Brain pericyte (primary cell): ENCODE measurements at places on chromosomes 2 and 18.

DNA sequence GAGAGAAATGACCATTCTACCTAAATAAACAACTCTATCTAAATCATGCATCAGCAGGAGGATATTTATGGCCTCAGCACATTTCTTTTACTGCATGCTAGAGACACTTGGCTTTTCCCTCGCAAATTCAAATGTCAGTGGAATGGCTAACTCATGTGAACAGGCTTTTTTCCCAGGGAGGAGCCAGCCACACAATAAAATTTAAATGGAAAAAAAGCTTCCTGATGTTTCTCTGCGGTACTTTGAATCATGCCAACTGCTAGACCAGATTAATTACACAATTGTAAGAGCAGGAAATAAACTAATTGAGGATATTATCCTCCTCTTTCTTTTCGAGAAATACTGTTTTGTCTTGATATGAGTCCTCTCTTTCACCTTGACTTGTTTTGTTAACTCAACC lies 676.3 kb downstream of the IRS1 start:
- no peak for DNase-seq

GRCh38 chr2:190933361-190933760 lies 52.7 kb downstream of the GLS start:
- DNase-seq = no peak

DNA sequence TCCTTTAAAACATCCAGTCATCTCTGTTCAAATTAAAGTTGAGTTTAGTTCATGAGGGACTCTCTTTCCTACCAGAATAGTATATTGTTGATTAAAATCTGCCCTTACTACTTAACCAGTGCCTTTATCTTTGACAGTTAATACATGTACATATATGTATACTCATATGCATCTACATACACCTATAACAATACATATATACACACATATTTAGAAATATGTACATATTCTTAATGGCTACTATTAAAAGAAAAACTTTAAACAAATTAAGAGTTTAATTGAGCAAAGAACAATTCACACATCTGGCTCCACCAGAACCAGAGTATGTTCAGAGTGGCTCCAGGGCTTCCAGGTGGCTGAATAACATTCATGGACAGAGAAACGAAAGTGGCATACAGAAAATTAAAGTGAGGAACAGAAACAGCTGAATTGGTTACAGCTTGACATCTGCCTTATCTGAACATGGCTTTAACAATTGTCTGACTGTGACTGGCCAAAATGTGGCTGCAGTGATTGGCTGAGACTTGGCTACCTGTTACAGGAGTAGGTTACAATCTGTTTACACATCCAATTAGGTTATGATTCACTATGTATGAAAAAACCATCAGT lies 38.8 kb downstream of the ZNF519 start:
- DNase-seq = no peak

DNA sequence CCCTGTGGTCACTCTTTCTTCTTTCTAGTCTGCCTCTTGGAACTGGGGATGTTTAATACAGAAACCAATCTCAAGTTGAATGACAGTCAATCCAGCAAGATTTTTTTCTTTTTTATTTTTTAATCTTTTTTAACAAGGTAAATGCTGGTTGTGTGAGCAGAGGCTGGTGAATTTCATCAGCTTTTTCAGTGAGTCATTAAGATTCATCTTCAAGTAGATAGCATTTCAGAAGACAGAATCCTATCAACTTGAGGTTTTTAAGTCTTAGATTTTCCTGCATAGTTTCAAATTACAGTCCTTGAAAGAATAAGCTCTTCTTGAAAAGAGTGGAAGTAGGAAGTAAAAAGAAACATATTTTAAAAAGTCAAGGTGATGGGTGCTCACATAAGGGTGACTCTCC lies 12.4 kb downstream of the SLC8A1 start:
- DNase-seq = no peak

DNA sequence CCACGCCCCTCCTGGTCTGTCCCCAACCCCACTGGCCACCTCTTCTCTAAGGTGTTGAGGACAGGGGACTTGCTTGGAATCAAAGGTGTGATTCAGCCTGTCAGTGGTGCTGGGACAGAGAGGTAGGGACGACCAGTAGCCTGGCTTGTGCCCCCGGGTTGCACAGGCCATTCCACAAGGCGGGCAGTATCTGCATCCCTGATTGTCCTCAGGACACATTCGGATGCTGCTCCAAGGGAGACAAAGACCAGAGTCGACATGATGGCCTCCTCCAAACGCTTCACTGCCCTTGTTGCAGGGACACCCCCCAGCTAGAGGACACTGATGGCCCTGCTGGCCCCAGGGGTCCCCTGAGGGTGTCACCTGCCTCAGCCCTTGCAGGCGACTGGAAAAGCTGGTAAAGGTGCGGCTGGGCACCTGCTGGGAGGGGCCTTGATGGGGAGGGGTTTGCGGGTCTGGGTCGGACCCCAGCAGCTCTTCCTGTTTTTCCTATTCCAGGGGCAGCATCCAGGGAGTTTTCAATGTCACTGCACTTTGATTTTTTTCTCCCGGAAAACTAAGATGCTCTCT lies 98.0 kb downstream of the PTGR3 start:
- DNase-seq = no peak

DNA sequence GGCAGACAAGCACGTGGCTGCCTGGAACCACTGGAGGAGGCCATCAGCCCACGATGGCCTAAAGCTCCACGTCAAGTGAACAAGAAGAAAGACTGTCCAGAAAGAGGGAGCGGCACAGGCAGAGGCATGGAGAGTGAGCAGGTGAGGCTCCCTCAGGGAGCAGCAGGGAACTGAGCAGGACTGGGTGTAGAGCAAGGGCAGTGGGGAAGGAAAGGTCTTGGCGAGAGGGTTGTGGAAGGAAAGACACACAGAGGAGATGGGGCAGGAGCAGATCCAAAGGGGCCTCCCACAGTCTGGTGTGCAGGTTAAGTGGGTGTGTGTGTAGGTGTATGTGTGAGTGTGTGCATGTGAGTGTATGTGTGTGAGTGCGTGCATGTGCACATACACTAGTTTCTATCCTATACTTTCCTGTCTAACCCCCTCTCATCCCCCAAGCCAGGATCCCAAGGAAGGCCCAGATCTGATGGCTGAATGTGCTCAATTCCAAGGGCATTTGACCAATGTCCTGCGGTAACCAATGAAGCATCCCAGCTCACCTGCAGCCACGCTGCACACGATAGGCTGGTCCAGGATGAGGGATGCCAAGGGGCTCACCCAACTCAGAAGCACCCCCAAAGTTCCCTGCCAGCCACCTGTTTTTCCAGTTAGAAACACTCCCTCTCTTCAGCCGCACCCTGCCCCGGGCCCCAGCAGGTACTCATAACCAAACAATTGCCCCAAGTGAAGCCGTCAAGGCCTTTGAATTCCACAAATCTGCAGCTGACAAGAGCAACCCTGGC lies 262.5 kb upstream of the RAB6C start:
- DNase-seq = no peak

- DNase-seq = no peak
Observed at GRCh38 chr2:98487101-98487805, 42.6 kb downstream of the INPP4A start.

DNA sequence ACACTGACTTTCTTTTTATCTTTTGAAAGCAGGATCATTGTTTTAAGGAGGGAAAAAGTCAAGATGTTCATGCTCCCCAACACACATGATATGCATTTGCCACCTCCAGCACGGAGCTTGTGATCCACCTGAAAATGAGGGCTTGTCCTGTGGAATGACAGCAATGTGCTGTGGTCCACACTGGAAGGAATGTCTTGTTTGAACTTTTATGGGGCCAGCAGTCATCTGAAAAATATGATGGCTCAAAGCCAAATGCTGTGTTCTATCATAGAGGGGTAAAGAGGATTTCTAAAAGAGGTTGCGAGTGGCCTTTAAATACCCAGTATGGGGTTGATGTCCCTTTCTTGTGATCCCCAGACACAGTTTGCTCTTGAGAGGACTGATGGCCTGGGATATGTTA lies 226.5 kb upstream of the SPRED2 start:
- no peak for DNase-seq

DNA sequence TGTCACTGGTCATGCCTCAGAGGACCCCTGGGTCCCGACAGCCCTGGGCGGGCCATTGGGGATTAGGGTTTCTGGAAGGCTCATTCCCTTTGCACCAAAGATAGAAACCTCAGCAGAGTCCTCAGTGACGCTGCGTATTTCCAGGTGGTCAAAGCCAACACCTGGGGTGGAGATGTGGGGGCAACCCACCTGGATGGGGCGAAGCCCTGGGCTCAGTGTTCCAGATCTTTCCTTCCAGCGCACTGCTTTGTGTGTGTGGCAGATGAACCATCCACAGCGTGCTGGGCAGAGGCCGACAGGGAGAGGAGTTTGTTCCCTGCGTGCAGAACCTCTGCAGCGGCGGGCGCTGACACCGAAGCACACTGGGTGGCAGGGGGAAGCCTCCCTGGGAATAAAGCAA lies 143.9 kb downstream of the CTIF start:
- no peak for DNase-seq

GRCh38 chr18:74063023-74063422 lies 84.6 kb downstream of the FBXO15 start:
- DNase-seq = no peak

DNA sequence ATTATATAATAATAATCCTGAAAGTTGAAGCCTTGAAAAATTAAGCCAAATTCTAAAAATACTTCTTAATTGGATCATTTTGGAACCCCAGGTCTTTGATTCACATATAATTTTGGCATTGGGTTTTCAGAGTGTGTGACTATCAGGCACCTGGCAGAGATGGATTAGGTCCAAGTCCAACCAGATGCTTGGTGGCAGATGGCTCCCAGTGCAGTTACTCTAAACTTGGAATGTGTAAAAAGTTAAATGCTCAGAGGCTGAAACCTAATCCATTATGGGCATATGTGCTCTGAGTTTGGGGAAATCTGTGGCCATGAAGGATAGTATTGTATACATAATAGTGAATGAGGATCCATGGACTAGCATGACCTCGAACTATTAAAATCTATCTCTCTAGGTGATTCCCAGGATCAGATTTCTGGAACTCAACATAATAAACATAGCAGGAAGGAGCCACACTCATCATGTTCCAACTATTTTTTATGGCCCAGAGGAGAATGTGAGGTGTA lies 333.0 kb downstream of the RPRM start:
- DNase-seq = no peak

- no peak for DNase-seq
Observed at GRCh38 chr2:60560734-60561644, 7.5 kb upstream of the BCL11A start.

- DNase-seq = no peak
Observed at GRCh38 chr18:39870591-39870990, 2084.4 kb upstream of the PIK3C3 start.

DNA sequence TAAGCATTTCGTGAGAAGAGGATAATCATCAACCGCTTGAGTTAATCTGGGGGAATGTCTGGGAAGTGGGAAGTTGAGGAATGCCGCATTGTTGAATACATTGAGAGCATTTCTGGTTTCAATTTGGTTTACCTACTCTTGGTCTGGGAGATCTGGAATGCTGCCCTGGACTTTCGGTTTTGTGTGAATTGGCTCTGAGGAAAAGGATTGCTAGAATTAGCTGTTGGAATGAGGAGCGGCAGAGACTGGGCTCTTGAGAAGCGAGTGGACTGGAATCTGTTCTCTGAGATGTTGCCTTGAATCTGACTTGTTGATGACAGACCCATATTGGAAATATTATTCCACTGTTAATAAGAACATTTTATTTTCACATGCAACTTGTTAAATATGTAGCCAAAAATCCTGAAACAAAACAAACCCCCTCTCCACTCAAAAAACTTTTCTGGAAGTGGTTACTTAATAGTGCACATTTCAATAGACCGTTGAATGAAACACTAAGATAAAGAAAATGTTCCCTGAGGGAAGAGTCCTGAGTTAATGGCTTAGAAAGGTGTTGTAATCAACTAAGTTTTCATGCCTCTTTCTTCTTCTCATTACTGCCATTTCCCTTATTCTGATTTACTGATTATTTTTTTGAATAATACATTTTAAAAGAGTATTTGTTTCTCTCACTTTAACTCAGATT lies 50.8 kb downstream of the PTPRM start:
- no peak for DNase-seq

DNA sequence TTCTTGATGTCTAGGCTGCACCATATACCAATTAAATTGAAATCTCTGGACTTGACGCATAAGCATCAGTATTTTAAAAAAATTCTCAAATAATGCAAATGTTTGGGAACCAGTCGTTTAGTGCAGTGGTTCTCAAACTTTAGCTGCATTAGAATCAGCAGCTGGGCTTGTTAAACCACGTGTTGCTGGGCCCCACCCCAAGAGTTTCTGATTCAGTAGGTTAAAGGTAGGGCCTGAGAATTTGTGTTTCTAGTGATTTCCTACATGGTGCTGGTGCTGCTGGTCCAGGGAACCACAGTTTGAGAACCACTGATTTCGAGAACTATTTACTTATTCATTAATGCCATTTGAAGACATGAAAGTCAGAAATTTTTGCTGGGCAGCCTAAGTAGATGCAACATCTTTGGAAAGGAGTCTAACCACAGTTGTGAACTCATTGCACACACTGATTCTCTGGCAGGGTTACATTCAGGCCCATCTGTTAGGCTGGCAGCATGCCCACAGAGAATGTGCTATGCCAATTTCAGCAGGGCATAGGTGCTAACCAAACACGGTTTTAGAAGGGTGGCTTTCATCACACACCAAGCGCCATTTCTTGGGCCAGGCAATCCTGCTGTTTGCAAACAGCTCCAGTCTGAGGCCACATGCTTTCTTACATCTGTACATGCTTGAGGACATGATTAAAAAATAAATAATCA lies 26.4 kb upstream of the ATP5MC3 start:
- no peak for DNase-seq

DNA sequence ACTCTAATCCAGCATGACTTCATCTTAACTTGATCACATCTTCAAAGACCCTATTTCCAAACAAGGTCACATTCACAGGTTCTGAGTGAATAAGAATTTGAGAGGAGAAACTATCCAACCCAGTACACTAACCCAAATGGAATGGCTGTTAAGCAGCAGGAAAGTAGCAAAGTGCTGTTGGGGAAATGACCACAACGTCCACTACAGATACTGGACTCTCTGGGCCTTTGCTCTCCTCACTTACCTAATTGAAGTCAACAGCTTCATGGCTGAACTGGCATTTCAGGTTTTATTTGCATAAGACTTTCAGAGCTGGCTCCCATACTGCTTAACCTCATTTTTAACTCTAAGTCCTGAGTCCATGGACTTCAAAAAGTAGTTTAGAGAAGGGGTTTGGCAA lies 38.0 kb upstream of the ACVR2A start:
- DNase-seq = no peak
